ENCODE measurements at places on chromosomes 3 and 15.

- no peak for DNase-seq
- H3K36me3 ChIP-seq: no peaks in the 10 kb centered on the region
Observed at GRCh38 chr3:143763564-143764162, 84.6 kb downstream of the SLC9A9 start.

DNA sequence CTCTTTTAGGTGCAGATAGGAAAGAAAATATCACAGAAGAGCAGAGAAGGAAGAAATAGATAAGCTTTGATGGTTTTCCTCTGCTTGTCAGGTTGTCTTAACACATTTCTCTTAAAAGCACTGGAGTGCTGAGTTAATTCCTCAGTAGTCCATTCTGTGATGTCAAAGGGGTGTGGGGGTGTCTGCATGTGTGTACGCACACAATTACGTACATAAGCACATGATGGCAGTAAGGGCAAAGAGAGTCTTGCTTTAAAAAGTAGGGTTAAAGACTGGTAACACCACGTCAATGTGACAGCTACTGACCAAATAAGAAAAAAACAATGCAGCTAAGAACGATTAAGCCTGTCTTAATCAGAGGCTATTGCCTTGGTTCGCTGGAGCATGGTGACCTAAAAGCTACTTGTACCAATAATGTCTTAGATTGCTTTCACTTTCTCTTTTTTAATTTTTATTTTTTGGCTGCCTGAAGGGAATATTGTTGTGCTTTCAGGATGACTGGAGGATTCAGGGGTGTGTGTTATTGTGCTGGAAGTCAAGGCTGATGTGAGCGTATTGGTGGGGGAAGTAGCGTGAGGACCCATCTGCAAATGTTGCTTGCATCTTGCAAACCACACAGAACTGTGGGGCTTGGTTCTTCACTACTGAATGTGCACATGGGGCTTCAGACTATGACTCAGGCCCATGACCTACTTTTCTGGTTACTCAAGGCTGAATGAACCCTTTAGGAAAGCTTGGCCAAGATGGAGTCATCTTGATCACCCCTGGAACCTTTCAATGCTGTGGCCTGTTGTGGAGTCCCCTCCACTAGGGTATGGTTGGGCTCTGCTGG, 417.8 kb upstream of the TPM1 start:
- no peaks in the 10 kb centered on the region for H3K27me3 ChIP-seq
- H3K36me3 ChIP-seq: no peaks in the 10 kb centered on the region

DNA sequence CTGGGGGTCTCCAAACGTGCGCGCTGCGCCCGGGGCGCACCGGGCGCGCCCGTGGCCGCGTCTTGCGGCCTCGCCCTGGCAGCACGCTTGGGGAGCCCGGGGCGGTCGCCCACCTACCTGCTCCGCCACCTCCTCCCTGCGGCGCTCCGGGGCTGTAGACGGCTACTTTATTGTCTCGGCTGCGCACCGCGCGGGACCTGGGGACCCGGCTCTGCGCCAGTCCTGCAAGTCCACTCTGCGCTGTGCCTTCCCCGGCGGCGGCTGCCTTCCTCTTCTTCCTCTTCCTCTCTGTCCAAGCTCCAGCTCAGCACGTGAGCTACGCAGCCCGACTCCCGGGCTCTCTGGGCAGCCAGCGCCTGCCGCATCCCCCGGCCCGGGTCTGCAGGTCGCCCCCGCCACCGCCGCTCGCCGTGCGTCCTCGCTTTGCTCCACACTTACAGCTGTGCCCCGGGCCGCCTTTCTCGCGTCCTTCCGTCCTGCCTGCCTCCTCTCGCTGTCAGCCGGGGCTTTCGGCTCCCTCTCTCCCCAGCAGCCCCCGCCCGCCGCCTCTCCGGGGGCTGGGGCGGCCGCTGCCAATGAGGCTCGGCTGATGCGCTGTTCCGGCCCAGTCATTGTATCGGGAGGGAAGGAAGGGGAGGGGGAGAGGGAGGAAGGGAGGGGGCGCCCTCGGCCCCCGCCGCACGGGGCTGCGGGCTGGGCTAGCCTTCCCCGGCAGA, 156.4 kb upstream of the FRMD4B start:
- H3K36me3 ChIP-seq: no peaks in the 10 kb centered on the region
- no peaks in the 10 kb centered on the region for H3K4me1 ChIP-seq
- peaks cover 31% of the 10 kb centered on the region for H3K27me3 ChIP-seq
- peak overlapping the region; percentile 30 for H3K4me3 ChIP-seq
- no peak for DNase-seq

GRCh38 chr3:111541391-111541790, 606 bp upstream of the CD96 start:
- peaks cover 10% of the 10 kb centered on the region for H3K4me1 ChIP-seq
- H3K4me3 ChIP-seq: no peak overlapping the region
- no peaks in the 10 kb centered on the region for H3K27me3 ChIP-seq
- DNase-seq: no peak
- H3K36me3 ChIP-seq: no peaks in the 10 kb centered on the region

GRCh38 chr3:116896116-116896515, 186.5 kb downstream of the TUSC7 start:
- H3K36me3 ChIP-seq: no peaks in the 10 kb centered on the region
- DNase-seq: no peak
- H3K4me3 ChIP-seq: no peak overlapping the region
- H3K4me1 ChIP-seq: no peaks in the 10 kb centered on the region
- H3K27ac ChIP-seq: no peak overlapping the region

- H3K4me1 ChIP-seq: no peaks in the 10 kb centered on the region
- no peaks in the 10 kb centered on the region for H3K27me3 ChIP-seq
- H3K4me3 ChIP-seq: no peak overlapping the region
Observed at GRCh38 chr3:185572183-185572582, 13.9 kb upstream of the SENP2 start.
